ENCODE measurements at places on chromosomes 2 and 18.

GRCh38 chr18:78726326-78727056 lies 253.1 kb upstream of the SALL3 start:
- no peak for DNase-seq

DNA sequence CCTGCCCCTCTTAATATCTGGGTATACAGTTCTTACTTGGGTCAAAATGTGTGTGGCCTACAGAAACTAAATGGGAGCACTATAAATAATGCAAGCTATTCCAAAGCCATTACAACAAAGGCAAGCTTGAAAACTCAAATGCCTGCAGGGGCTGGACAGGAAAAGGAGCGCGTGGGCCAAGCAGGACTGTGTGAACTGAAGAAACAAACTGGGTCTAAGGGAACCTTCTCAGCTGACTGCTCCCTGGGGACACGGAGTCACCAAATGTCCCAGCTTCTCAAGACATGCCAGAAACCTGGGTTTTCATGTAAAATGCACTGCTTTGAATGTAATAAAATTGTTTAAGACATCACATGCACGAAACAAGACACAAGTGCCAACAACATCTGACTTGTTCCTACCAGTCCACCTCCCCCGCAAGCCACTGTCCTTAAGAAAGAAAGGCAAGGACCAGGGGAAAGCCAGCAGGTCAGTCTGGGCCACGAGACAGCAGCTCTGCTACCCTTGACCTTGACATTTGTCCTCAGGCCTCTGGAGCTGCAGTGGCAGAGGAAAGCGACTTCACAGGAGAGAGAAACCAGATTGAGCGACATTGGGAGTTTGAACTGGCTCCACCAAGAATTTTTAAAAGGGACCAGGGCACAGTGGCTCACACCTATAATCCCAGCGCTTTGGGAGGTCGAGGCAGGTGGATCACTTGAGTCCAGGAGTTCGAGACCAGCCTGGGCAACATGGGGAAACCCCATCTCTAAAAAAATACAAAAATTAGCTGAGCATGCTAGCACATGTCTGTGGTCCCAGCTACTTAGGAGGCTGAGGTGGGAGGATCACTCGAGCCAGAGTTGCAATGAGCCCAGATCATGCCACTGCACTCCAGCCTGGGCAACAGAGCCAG lies 89.7 kb upstream of the SH3BP4 start:
- DNase-seq, result no peak

- no peak for DNase-seq
These were observed 168.7 kb upstream of the NDUFV2 start for GRCh38 chr18:8933714-8934284.

GRCh38 chr2:204116159-204116792 lies 179.7 kb downstream of the ICOS start:
- DNase-seq, result no peak

GRCh38 chr2:113724010-113724409 lies 32.4 kb downstream of the SLC35F5 start:
- DNase-seq, result no peak

- DNase-seq, result no peak
These were observed 5.3 kb downstream of the CAPN13 start for GRCh38 chr2:30801821-30802455.

GRCh38 chr18:55121397-55122170 lies 162.3 kb upstream of the CCDC68 start:
- DNase-seq, result no peak

- no peak for DNase-seq
These were observed 7.7 kb upstream of the LYPD1 start for GRCh38 chr2:132677661-132678060.

DNA sequence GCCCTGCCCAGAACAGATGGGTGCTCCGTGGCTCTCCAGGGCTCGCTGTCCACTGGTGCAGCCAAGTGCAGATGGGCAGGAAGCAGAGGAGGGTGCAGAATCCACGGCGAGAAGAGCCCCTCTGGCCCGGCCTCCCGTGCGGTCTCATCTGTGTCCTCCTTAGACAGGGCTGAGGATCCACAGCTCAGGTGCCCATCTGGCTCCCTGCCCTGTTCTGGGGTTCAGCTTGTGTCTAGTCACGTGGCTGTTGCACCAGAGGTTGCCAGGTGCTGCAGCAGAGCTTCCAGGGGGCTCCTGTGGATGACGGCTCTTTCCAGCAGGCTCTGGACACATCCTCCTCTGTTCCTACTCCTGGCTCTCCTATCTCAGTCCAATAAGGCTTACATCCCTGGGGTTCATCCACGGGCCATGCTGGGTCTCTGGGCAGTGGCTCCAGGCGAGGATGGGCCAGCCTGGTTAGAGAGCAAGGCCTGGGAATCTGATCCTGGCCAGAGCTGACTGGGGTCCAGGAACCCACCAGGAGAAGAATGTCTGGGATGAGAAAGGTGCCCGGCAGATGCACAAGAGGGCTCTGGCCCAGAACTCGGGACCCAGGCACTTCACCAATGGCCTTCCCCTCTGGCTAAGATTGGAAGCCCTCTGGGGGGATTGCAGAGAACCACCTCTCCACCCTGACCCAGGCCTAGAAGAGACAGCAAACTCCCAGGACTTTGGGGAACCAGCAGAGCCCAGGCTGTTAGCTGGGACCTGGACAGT lies 116.3 kb upstream of the ID2 start:
- DNase-seq, result no peak

DNA sequence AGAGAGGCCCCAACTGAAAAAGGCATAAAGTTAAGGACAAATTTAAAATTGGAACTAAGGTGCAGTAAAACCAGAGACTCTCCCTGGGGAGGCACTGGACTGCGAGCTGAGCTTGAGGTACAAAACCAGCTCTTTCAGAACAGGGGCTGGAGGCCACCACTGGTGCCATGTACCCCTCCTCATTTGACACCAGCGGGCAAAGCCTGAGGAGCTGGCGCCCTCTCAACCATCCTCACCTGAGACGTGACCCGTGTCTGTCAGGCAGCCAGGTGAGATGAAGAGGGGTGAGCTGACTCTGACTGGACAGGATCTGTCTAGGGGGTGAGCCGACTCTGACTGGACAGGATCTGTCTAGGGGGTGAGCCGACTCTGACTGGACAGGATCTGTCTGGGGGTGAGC lies 68.5 kb downstream of the TMEM18 start:
- no peak for DNase-seq
